ENCODE measurements at places on chromosomes 5 and 9.

DNA sequence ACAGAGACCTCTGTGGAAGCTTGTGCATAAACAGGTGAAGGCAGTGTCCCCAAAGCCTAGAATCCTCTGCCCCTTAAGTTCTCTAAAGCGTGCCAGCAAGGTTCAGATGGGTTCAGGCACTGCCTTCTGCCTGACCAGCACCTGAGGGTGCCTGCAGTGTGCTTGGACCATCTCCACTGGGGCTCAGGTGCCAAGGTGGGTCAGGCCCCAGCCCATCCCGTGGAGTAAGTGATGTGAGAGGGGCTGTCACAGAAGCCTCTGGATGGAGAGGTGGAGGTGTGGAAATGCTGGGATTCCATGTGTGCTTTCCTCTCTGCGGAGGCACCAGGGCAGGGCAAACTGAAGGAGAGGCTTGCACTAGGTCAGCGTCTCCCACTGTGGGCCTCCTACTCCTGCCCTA is 118.5 kb downstream of the DAB2IP start:
- no peak for DNase-seq

DNA sequence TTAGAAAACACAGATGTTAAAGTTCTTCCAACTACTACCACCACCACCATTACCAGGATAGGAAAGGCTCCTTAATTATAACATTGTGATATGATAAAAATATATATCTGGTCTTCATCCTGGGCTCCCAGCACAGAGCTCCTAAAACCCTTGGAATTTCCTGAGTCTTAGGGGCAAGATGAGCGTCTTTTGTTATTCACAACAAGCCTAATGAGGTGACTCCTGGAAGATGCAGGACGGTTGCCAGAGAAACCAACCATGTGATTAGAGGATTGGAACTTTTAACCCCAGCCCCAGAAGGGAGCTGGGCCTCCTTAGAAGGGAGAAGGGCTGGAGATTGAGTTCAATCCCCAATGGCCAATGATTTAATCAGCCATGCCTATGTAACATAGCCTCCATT is 148.0 kb upstream of the ADRA1B start:
- DNase-seq = no peak

DNA sequence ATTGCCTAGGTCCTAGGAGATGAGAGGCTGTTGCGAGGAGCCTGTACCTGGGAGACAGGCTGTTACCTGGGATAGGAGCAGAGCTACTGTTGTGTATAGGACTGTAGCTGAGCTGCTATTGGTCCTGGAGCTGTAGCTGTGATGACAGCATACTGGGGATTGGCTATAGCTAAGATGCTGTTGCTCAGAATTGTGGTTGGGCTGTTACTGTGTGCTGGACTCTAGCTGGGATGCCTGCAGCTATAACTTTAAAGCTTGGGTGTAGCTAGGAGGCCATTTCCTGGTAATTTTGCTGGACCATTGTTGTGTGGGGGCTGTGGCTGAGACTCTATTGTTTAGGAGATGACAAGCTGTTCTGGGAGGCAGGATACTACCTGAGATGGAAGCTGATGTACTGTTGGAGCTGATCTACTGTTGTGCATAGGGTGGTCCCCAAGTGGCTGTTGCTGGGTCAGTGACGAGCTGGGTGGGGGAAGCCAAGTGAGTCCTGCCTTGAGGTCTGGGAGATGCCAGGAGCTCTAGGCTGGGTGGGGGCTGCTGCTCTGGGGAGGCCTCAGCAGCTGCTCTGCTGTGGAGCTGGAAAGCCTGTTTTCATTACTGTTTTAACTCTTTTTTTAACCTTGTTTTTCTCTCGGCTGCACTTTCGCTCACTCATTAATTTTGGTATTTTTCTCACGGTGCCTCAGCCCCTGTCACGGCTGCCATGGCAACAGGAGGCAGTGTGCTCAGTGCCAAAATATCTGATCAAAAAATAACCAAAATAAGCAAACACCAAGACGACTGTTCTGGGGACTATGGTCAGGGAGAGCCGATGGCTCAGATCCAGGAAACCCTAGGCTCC is 3.0 kb upstream of the PCDH1 start:
- no peak for DNase-seq

GRCh38 chr9:127588740-127589506 is 23.2 kb upstream of the STXBP1 start:
- no peak for DNase-seq

GRCh38 chr5:149289301-149289700 is 17.6 kb downstream of the AFAP1L1 start:
- DNase-seq = no peak

DNA sequence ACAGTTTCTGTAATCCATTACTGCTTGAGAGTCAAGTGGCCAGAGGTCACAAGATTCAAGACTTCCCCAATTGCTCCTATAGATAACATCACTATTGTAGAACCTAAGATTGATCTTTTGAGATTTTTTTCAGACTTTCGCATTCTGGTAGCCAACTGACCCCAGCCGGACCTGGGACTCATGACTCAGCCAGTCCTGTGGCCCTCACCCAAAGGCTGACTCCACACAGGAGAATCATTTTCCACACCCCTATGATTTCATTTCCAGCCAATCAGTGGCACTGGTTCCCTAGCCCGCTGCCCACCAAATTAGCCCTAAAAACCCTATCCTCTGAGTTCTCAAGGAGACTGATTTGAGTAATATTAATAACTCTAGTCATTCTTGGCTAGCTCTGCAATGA is 36.2 kb downstream of the TARS1 start:
- DNase-seq = no peak

GRCh38 chr9:71886015-71886414 is 25.0 kb downstream of the ABHD17B start:
- no peak for DNase-seq

- no peak for DNase-seq
Observed at GRCh38 chr5:60586307-60586901, 113.6 kb downstream of the DEPDC1B start.

GRCh38 chr9:87950296-87950695 is 24.0 kb downstream of the CDK20 start:
- no peak for DNase-seq

GRCh38 chr9:124673063-124673462 is 98.0 kb downstream of the NR6A1 start:
- DNase-seq = no peak

GRCh38 chr9:100294341-100294740 is 58.4 kb downstream of the TEX10 start:
- no peak for DNase-seq

GRCh38 chr5:116632890-116633289 is 58.3 kb upstream of the SEMA6A start:
- DNase-seq = no peak

DNA sequence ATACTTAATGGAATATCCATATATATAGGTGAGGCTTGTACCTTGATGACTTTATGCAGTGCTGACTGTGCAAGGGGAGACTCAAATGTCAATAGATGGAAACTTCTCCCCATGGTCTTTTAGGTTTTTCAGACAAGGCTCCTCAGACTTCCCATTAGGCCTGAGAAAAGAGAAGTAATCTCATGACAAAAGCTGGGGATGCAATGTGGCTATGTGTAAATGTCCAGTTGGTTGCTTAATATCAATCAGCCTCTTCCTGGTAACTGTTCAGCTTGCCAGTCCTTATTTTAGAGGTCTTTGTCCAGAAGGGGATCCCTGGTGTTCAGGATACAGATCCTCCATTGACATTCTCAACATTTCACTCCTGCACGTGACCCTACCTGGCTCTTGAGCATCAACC is 621.1 kb upstream of the CDH18 start:
- DNase-seq = no peak

GRCh38 chr9:132069046-132069898 is 10.4 kb downstream of the MED27 start:
- no peak for DNase-seq

DNA sequence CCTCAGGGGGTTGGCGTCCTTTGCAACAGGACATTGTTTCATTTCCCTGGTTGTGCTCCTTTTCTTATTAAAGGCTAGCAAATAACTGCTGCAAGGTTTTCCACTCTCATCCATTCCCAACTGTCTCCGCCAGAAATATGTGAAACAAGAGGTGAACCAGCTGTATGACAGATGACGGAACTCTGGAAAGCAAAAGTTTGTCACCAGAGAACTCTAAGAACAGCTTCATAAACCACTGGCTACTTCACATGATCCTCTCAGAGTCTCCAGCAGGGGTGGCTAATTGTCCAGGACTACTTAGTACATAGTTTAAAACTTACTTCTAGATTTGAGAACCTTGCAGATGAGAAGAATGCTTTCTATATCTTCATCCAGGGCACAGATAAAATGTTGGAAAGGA is 195.9 kb upstream of the RAD23B start:
- DNase-seq = no peak
